ENCODE measurements at places on chromosomes 7 and 10.

DNA sequence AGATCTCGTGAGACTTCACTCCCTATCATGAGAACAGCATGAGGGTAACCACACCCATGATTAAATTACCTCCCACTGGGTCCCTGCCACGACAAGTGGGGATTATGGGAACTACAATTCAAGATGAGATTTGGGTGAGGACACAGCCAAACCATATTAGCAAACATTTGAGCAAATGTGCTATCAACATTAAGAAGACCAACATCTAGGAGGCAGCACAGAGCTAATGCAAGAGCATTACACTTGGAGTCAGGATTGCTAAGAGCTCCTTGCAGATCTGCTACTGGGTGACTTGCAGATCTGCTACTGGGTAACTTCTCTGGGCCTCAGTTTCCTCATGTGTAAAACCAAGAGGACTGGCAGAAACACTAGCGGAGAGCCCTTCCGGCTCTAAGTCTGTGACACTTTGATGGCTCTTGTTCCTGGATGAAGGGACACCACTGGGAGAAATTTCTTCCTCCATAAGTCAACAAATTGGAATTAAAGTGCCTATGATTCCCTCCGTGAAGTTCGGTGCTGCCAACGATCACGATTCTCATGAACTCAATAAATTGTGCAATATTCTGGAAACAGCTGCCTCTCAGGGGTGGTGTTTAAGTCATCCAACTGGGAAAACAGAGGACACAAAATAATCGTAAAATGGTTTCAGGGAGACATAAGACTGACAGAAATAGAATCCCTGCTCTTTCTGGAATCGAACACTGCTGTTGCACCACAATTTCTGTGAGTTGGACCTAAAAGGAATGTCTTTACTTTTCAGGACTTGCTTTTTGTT lies 115.8 kb upstream of the ITGB1 start:
- DNase-seq = no peak

GRCh38 chr10:69844698-69845097 lies 43.0 kb downstream of the COL13A1 start:
- no peak for DNase-seq

GRCh38 chr7:88203401-88203800 lies 16.4 kb downstream of the SRI start:
- no peak for DNase-seq

DNA sequence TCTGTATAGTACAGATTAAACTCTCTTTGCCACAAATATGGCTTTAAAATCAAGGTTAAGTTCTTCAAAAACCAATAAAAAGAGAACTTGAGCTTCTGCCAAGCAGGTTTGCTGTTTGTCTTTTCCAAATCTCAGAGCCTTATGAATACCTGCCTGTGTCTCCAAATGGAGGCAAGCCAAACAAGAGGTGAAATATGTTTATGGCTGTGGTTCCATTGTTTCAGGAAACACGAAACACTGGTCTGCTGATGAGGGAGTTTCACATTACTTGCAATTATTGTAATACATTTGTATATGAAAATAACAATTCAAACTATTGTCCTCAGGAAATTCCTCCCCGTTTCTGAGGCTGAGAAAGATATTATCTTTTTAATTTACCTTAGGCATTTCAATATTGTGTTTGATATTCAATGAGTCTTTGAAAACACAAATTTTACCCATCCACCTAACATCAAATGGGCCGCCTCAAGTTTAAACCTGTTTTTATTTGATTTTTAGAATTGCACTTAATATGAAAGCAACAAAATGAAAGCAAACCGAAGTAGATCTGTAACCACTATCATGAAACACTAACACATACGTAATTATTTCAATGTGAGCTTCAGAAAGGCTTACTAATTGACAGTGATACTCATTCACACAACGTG lies 359.3 kb downstream of the HGF start:
- no peak for DNase-seq

DNA sequence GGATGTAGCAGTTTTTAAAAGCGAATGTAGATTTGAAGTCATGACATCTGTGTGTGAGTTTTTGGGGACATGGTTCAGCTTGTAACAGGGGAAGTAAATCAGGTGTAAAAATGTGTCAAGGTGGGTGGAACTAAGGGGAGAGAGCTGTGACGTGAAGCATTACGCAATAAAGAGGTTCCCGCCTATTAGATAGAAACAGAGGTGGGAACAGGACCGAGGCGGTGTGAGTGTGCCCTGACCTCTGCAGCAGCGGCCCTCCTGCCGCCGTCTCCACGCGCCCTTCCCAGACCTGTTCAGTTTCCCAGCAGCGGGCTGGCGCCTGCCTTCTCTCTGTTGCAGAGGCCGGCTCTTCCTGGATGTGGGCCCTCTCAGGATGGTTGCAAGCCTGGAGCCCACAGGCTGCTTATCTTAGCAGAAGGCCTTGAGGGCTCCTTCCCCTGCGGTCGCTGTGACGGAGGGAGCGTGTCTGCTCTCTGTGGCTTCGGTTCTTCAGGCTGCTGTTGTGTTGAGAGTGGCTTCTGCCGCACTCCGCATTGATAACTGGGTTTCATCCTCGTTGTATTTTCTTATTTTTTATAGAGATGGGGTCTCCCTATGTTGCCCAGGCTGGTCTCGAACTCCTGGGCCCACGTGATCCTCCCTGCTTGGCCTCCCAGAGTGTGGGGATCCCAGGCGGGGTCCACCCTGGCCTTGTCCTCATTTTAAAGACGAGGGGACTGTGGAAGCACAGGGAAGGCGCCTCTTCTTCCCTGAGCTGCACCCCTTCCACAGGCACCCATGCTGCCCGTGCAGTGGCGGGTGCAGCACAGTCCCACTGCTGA lies 65.0 kb downstream of the DNAJB6 start:
- DNase-seq = no peak

GRCh38 chr10:94008526-94008925 lies 14.8 kb downstream of the PLCE1 start:
- DNase-seq = no peak

DNA sequence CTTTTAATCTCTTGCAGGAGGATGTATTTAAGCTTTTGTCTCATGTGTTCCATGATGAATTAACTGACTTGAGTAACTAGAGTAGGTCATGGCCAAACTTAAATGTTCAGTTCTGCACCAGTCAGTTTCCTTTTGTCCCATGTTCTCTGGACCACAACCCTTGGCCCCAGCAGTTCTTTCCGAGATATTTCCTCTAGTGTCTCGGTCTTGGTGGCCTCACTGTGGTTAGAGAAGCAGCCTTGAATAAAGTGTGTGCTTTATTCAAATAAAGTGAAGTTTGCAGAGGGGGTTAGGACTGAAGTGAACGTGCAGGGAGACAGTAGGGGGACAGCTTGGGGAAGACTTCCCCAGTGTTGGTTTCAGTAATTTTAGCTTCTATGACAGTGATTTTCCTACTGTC lies 9.3 kb downstream of the ZNF212 start:
- DNase-seq = no peak

DNA sequence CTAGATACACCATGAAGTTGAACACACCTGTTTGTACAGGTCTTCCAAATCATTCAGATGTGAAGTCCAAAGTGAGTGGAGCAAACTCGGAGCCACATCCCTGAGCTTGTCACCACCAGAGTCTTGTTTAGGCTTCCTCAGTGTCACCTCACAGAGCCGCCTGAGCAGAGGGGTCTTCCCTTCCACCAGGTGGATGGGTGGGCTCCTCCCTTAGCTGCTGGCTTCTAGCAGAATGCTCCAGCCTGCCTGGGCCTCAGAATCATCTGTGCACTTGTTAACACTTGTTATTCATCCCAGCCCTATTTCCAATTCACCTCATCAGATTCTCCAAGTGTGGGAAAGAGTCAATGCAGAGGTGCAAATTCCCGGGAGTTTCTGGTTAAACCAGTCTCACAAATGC lies 32.5 kb downstream of the C10orf71 start:
- no peak for DNase-seq

DNA sequence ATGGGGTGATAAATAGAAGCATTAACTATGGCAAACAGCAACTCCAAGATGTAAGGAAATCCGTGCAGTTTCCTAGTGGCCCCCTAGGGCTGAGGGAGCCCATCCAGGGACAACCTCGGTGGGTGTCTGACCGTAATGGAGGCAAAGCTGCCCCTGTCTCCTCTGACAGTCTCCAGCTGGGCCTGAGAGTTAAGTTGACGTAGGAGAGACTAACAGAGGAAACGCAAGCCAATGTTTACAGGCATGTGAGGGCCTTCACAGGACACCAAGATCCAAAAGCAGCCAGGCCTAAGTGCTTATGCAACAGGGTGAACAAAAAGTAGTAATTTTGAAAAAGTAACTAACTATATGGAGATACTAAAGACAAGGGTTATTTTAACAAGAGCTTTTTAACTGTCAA lies 330.0 kb upstream of the C7orf33 start:
- DNase-seq = no peak

GRCh38 chr10:10870523-10871241 lies 147.0 kb upstream of the CELF2 start:
- DNase-seq = no peak

- DNase-seq = no peak
These were observed 95.1 kb upstream of the FZD1 start for GRCh38 chr7:91168871-91169829.

GRCh38 chr7:135678612-135679575 lies 16.6 kb downstream of the STMP1 start:
- DNase-seq = no peak

DNA sequence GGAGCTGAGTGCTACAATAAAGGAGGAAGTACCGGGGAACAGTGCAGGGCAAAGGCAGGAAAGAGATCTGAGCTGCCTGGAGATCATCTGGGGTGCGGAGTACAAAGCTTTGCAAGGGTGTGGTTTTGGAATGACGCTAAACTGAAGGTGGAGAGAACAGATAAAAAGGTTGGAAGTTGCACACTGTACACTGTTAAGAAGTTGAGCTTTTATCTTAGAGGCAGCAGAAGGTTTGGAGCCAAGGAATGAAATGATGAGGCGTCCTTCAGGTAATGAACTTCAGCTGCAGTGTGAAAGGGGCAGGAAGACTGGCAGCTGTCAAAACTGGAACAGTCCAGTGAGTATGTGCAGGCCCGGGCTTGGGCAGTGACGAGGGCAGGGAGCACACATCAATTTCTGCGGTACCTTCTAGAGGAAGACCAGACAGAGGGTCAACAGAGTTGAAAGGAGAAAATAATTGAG lies 7.2 kb upstream of the ANKRD61 start:
- no peak for DNase-seq

GRCh38 chr10:88853155-88853881 lies 1.7 kb upstream of the ANKRD22 start:
- DNase-seq = no peak

GRCh38 chr7:25765110-25765655 lies 386.8 kb upstream of the NFE2L3 start:
- DNase-seq = no peak

DNA sequence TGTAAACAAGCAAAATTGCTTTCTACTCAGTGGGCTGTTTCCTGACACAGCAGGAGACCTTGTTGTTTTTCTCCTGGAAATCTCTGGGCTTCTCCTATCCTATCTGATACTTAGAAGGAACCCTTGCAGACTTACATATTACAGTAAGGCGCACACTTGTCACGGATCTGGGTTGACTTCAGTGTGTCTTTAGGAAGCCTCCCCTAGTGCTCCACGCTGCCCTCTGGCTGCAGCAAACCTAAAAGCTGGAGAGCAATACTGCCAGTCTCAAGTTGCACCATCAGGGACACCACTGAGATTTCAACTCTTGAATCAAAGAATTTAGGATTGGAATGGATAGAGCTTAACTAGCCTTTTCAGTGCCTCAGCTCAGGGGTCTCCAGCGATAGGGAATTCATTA lies 495.3 kb downstream of the LRMDA start:
- DNase-seq = no peak

- no peak for DNase-seq
These were observed 26.4 kb downstream of the C10orf71 start for GRCh38 chr10:49325131-49325915.

GRCh38 chr10:13100349-13101294 lies 659 bp downstream of the OPTN start:
- no peak for DNase-seq

DNA sequence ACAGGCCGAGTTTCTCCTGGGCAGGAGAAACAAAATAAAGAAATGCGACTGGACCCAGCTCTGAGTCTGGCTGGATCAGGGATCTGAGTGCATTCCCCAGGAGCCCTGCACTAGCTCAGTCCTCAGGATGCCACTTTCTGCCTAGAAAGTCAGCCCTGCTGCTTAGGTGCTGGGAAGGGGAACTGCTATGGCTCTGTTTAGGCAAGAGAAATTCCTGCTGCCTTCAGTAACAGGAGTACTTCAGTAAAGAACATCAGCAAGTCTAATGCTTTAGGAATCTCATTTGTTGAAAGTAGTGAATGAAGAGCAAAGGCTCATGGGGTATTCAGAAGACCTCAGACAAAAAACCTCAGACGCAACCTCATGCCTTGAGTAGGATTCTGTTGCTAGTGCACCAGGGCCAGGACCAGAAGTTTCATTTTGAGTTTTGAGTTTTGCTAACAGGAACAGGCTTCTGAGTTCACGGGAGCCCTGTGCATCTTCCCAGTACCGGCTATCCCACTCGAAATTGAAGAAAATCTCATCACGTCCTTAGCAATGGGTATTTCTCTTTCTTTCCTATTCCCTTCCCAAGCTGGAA lies 170.8 kb upstream of the CDCA7L start:
- no peak for DNase-seq

GRCh38 chr7:28423918-28424514 lies 11.7 kb downstream of the CREB5 start:
- DNase-seq = no peak

- DNase-seq = no peak
These were observed 107.9 kb downstream of the PROSER2 start for GRCh38 chr10:11931038-11931437.

DNA sequence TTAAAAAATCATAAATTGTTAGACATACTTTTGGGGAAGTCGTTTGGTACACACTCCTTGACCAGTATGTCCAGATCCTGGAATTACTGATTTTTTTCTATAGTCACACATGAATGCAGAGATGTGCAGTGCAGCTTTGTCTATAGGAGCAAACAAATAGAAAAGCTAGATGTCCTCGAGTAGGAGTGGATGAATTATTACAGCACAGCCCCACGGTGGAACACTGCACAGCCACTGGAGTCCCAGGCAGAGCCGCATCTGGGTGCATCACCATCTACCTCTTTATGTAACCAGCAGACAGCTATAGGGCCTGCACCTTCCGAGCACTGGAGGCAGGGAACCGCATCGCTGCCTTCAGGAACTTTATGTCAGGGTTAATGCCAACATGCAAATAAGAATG lies 17.0 kb upstream of the RET start:
- no peak for DNase-seq

DNA sequence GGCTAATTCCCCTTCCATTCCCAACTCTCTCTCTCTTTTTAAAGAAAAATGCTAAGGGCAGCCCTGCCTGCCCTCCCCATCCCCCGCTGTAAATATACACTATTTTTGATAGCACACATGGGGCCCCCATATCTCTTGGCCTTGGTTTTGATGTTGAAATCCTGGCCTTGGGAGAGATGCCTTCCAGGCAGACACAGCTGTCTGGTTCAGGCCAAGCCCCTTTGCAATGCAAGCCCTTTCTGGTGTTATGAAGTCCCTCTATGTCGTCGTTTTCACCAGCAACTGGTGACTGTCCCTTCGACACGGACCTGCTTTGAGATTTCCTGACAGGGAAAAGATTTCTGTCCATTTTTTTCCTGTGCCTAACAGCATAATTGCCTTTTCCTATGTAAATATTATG lies 3.0 kb downstream of the ADRA2A start:
- DNase-seq = no peak

- no peak for DNase-seq
These were observed 231.8 kb downstream of the BMPER start for GRCh38 chr7:34137176-34137575.

GRCh38 chr10:63314020-63314419 lies 151.8 kb downstream of the JMJD1C start:
- no peak for DNase-seq

Measured in activated CD4-positive, CD25-positive, alpha-beta regulatory T cell treated with anti-CD3 and anti-CD28 coated beads, Interleukin-2, amount 50 U/mL, for 16 hours (primary cell).